ENCODE measurements at places on chromosomes 12 and 14.

- no peak for DNase-seq
- H3K27me3 ChIP-seq: peaks cover 12% of the 10 kb centered on the region
- H3K4me3 ChIP-seq: no peak overlapping the region
- no peak overlapping the region for H3K27ac ChIP-seq
Observed at GRCh38 chr12:49000346-49000745, 1.2 kb upstream of the DDN start.

- H3K36me3 ChIP-seq: no peaks in the 10 kb centered on the region
- H3K4me3 ChIP-seq: no peak overlapping the region
- H3K4me1 ChIP-seq: no peaks in the 10 kb centered on the region
- H3K27ac ChIP-seq: no peak overlapping the region
- DNase-seq: no peak
- H3K27me3 ChIP-seq: peaks cover 38% of the 10 kb centered on the region
Observed at GRCh38 chr14:104304451-104305351, 166.3 kb downstream of the KIF26A start.

GRCh38 chr12:131112021-131112420, 158.3 kb downstream of the ADGRD1 start:
- no peak for DNase-seq
- H3K27ac ChIP-seq: no peak overlapping the region
- no peaks in the 10 kb centered on the region for H3K4me1 ChIP-seq
- H3K27me3 ChIP-seq: peaks cover 11% of the 10 kb centered on the region

DNA sequence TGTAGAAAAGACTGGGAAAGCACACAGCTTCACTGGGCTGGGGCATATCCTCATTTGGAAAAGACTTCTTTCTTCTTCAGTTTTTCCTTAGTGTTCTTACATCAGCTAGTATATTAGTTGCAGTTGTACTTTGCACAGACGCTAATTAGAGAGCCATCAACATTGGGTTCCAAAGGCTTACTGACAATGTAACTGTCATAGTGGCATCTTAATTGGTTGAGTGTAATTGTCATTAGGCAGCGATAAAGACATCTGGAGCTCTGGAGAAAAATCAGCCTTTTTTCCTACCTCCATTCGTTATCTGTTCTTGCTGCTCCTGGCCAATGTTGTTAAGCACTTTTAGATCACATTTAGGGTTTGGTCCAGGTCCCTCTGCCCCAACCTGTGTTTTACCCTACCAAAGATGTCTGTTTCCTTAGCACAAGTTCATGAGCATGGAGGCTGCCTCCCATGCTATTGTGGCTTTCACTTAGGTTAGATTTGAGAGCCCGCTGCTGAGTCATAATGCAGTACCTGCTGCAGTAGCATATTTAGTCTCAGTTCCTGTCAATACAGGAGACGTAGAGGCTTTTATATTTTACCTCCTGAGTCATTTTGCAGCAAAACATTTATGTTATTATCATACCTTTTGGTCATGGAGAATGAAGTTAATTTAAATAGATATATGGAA, 49.2 kb downstream of the FBXW8 start:
- no peaks in the 10 kb centered on the region for H3K27me3 ChIP-seq
- H3K4me3 ChIP-seq: no peak overlapping the region
- no peak for DNase-seq
- peaks cover 6% of the 10 kb centered on the region for H3K36me3 ChIP-seq
- H3K4me1 ChIP-seq: peaks cover 6% of the 10 kb centered on the region

DNA sequence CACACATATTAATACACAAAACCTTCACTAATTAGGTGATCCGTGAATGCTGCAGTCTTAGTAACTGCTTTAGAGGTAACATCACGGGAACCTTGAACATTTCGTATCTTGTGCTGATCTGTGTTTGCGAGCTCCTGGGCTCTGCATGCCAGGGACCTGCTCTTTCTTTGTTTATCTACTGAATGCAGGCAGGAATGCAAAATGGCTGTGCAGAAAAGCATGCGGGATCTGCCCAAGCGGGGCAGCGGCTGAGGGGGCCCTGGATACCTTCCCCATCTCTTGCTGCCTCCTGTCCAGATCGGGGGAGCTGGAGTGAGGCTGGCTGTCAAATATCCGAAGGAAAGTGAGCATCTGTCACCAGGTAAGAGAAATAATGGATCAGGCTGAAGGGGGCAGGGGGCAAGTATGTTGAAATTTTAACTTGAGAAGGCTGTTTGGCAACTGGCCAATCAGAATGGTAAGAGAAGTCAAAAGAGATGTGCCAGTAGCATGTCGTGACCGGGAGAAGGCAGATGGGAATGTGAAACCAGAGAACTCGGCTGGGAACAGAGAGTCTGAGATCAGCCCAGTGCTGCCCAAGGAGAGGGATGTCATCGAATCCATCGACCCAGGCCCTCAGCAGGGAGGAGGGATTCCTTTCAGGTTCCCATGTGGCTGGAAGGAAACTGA, 191.4 kb downstream of the TTC7B start:
- no peak overlapping the region for H3K4me3 ChIP-seq
- no peak overlapping the region for H3K27ac ChIP-seq
- H3K27me3 ChIP-seq: no peaks in the 10 kb centered on the region
- DNase-seq: no peak

GRCh38 chr12:111189792-111190191, 179.1 kb downstream of the PHETA1 start:
- no peaks in the 10 kb centered on the region for H3K4me1 ChIP-seq
- H3K27ac ChIP-seq: no peak overlapping the region
- no peak for DNase-seq
- no peaks in the 10 kb centered on the region for H3K27me3 ChIP-seq
- no peaks in the 10 kb centered on the region for H3K36me3 ChIP-seq

GRCh38 chr14:53663709-53664108, 292.9 kb downstream of the BMP4 start:
- H3K4me3 ChIP-seq: no peak overlapping the region
- H3K27ac ChIP-seq: no peak overlapping the region
- DNase-seq: peak; percentile 17
- H3K36me3 ChIP-seq: no peaks in the 10 kb centered on the region
- no peaks in the 10 kb centered on the region for H3K27me3 ChIP-seq
- H3K4me1 ChIP-seq: no peaks in the 10 kb centered on the region

- no peaks in the 10 kb centered on the region for H3K36me3 ChIP-seq
- DNase-seq: no peak
- H3K27ac ChIP-seq: no peak overlapping the region
- H3K4me1 ChIP-seq: peaks cover 15% of the 10 kb centered on the region
Observed at GRCh38 chr14:93793555-93794324, 5.5 kb upstream of the PRIMA1 start.

GRCh38 chr14:92121207-92121669, 268 bp downstream of the NDUFB1 start:
- peak overlapping the region; percentile 92 for H3K4me3 ChIP-seq
- peaks cover 61% of the 10 kb centered on the region for H3K4me1 ChIP-seq
- no peaks in the 10 kb centered on the region for H3K36me3 ChIP-seq
- H3K27me3 ChIP-seq: no peaks in the 10 kb centered on the region
- peak overlapping the region; percentile 94 for H3K27ac ChIP-seq

GRCh38 chr12:53664191-53664590, 11.7 kb downstream of the ATP5MC2 start:
- no peaks in the 10 kb centered on the region for H3K27me3 ChIP-seq
- H3K36me3 ChIP-seq: peaks cover 70% of the 10 kb centered on the region
- DNase-seq: no peak
- peaks cover 14% of the 10 kb centered on the region for H3K4me1 ChIP-seq
- no peak overlapping the region for H3K4me3 ChIP-seq

- peaks cover 31% of the 10 kb centered on the region for H3K36me3 ChIP-seq
- no peaks in the 10 kb centered on the region for H3K4me1 ChIP-seq
- no peak for DNase-seq
- H3K4me3 ChIP-seq: no peak overlapping the region
- no peaks in the 10 kb centered on the region for H3K27me3 ChIP-seq
Observed at GRCh38 chr12:89618113-89618862, 90.3 kb downstream of the ATP2B1 start.

GRCh38 chr12:96240656-96241055, 46.5 kb downstream of the ELK3 start:
- H3K36me3 ChIP-seq: no peaks in the 10 kb centered on the region
- DNase-seq: no peak
- no peaks in the 10 kb centered on the region for H3K27me3 ChIP-seq
- H3K4me1 ChIP-seq: peaks cover 69% of the 10 kb centered on the region
- peak overlapping the region; percentile 87 for H3K27ac ChIP-seq

GRCh38 chr14:104244221-104245011, 106.0 kb downstream of the KIF26A start:
- H3K27ac ChIP-seq: no peak overlapping the region
- no peak overlapping the region for H3K4me3 ChIP-seq
- H3K36me3 ChIP-seq: no peaks in the 10 kb centered on the region
- H3K27me3 ChIP-seq: peaks cover 16% of the 10 kb centered on the region
- peak; percentile 19 for DNase-seq

DNA sequence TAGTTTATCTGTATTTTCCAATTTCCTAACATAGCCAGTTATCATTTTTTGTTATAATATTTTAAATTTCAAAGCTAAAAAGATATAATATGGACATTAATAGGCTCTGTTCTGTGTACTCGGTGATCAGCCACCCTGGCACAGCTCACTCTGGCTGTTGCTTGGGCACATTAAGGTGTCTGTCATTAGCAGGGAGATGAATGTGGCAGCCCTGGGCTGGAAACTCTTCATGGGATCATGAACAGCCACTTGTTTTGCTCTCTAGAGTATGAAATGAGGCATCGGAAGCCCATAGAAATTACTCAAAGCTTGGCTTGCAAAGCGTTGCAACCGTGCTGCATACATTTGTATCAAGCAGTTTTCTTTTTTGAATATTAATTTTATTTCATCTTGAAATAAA, 233.2 kb downstream of the DACT1 start:
- H3K36me3 ChIP-seq: no peaks in the 10 kb centered on the region
- no peak for DNase-seq
- H3K4me3 ChIP-seq: no peak overlapping the region
- H3K4me1 ChIP-seq: no peaks in the 10 kb centered on the region

- H3K27me3 ChIP-seq: no peaks in the 10 kb centered on the region
- no peak overlapping the region for H3K4me3 ChIP-seq
- no peak overlapping the region for H3K27ac ChIP-seq
- H3K36me3 ChIP-seq: no peaks in the 10 kb centered on the region
- DNase-seq: no peak
- H3K4me1 ChIP-seq: no peaks in the 10 kb centered on the region
Observed at GRCh38 chr12:74145328-74145727, 392.3 kb upstream of the ATXN7L3B start.

- peak; percentile 76 for DNase-seq
- peak overlapping the region; percentile 39 for H3K27ac ChIP-seq
- no peaks in the 10 kb centered on the region for H3K4me1 ChIP-seq
- H3K4me3 ChIP-seq: no peak overlapping the region
Observed at GRCh38 chr14:98957211-98958047, 314.6 kb downstream of the BCL11B start.
